ENCODE measurements at places on chromosomes 1 and 21.

- peak; percentile 58 for DNase-seq
These were observed 528.1 kb downstream of the KIF26B start for GRCh38 chr1:245682638-245683628.

- DNase-seq: no peak
These were observed 6.7 kb upstream of the FNDC5 start for GRCh38 chr1:32877211-32878110.

- no peak for DNase-seq
These were observed 28.7 kb downstream of the ABCA4 start for GRCh38 chr1:94092210-94092613.

GRCh38 chr1:47784497-47784822, 212.7 kb downstream of the TRABD2B start:
- no peak for DNase-seq

DNA sequence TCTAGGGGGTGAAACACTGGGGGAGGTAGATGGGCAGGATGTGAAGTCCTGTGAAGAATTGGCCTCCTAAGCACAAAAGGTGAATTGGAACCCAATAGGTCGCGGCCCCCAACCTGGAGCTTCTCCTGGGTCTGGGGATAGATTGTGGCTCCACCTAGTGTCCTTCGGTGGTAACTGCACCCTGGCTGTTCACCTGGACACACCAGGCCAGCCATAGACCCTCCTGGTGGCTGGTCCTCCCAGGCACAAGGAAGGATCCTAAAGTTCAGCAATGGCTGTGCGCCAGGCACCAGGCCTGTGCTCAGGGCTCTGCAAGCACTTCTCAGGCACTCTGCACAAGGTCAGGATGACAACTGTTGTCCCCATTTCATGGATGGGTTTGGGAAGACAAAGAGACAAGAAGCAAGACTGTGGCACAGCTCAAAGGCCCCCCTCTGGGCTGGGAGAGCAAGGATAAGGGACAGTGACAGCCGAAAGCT, 13.5 kb downstream of the ESPN start:
- DNase-seq: peak; percentile 74

DNA sequence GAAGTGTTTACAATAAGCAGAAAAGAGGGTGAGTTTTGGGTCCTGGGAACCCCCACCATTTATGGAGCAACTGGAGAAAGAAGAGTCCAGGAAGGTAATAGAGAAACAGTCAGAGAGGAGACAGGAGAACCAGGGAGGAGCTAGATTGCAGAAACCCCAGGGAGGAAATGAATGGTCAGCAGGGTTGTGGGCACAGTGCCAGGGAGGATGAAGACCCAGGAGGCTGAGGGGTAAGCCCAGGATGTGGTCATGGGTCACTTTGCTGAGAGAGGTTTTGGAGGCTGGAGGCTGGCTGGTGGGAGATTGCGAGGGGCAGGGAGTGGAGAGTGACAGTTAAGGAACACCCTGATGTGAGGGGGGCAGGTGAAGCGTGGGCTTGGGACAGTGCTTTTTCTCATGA, 169.9 kb upstream of the CSF3R start:
- DNase-seq: no peak

GRCh38 chr1:93906480-93906879, 2.8 kb downstream of the GCLM start:
- no peak for DNase-seq

DNA sequence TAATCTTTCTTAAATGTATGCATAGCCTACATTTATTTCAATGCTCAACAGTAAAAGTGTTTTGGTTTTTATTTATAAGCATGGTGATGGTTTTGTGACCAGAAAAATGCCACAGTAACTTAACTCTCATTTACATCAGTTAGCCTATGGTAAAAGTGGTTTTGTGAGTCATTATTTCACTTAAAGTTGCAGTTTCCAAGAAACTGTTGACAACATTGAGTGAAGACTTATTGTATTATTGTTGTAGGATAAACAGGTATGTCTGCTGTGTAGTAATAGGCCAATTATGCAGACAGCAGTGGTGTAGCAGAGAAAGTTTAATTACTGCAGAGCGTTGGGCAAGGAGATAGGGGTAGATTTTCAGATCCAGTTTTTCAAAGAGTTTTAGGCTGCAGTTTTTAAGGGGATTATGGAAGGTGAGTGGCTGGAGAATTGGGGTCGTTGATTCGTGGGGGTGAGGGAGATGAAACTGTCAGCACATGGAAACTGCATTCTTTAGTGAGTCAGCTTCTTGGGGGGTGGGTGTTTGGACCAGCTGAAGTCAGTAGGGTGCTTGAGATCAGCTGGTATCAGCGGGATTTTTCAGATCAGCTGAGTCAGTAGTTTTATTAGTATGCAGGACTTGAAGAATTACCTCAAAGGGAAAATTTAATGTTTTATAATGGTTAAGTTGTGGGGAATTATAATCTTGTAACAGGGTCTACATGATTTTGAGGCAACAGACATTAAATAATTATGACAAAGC, 168.7 kb upstream of the FMN2 start:
- no peak for DNase-seq

GRCh38 chr21:15206514-15206913, 141.7 kb upstream of the NRIP1 start:
- DNase-seq: no peak

GRCh38 chr1:67817319-67817718, 15.9 kb downstream of the GNG12 start:
- no peak for DNase-seq

DNA sequence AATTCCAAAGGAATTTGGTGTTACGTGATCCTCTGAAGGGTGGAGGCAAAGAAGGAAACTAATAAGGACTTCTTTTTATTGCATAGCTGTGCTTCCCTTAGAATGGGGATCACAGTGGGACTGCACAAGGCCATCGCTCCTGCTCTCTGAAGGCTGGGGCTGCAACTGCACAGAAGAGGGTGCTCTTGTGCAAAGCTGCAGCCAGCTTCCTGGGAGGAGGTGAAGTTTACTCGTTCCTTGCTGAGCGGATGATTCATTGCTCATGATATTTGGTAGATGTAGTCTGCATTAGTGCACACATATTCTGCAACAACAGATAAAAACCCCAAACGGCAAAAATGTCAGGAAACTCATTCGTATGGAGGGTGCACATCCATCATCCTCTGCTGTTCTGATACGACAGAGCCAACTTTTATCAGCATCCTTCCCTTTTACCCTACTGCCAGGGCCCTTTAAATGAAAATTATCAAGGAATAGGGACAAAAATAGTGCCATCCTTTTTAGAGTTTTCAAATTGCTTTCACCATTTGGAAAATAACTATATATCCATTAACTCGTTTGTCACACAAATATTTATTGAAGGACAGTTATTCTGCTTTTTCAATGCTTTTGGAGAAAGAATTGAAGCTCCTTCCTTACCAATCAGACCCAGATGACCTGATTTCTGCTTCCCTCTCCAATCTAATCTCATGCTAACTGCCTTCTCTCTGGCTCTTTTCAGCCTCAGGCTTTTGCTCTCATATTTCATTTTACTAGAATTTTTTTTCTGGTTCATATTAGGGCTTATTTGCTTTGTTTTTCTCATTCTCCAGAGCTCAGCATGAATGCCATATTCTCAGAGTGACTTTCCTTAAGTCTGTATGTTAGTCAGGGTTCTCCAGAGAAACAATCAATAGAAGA, 263.6 kb downstream of the DUSP10 start:
- peak; percentile 93 for DNase-seq

GRCh38 chr1:180424848-180425457, 77.4 kb downstream of the ACBD6 start:
- DNase-seq: no peak

- peak; percentile 75 for DNase-seq
These were observed 101.2 kb downstream of the GDAP2 start for GRCh38 chr1:117828201-117828600.
